H4 (cell line): ENCODE measurements at places on chromosomes 1 and 21.

- no peak for DNase-seq
These were observed 2.4 kb downstream of the LSS start for GRCh38 chr21:46226146-46226545.

- DNase-seq: peak; percentile 64
These were observed 49.7 kb downstream of the MDM4 start for GRCh38 chr1:204565617-204566582.

DNA sequence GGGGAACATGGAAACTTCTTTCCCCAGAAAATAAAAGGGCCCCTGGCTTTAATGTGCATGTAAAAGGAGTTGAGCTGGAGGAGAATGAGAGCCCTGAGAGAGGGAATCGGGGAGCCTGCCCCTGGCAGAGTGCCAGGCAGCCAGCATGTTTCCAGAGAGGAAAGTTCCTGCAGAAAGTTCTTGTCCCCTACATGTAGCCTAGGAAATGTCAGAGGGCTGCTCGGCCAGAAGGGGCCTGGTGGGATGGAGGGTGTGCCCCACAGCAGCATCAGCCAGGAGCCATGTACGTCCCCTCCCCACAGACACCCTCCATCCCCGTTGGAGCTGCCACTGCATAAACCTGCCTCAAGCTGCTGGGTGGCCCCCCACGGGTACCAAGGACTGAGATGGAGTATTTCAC, 5.4 kb upstream of the PRELP start:
- DNase-seq: no peak

DNA sequence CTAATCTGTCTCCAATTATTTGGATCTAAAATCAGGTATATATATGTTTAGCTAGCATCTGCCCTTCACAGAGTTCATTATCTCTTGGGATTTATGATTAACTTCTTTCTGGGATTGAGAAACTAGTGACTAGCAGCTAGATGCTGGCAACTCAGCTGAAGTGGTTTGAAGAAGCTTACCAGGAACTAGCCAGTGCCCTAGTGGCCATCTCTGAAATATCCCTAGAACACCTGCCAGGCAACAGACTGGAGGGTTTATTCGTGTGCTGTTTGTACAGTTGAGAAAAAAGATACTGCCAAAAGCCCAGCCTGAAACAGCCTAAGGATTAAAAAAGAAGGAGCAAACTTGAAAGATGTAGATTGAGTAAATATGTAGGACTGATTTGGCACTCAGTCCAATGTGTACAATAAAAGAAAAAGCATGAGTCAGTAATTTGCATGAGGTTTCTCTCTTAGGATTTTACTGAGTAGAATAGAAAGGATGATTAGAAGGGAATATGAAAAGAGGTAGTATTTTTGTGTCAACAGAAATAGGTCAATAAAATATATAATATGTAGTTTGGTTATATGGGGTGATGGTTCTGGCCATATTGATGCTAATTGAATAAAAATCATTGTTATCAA, 1144.6 kb upstream of the ADGRL2 start:
- DNase-seq: no peak

- no peak for DNase-seq
These were observed 34.0 kb upstream of the CTPS1 start for GRCh38 chr1:40945491-40945973.
